B cell (primary cell): ENCODE measurements at places on chromosomes 5 and 9. TPM values are rescaled to one million over a fixed set of nuclear protein-coding genes. Genes with fewer than 3 reads are reported as not detected.

DNA sequence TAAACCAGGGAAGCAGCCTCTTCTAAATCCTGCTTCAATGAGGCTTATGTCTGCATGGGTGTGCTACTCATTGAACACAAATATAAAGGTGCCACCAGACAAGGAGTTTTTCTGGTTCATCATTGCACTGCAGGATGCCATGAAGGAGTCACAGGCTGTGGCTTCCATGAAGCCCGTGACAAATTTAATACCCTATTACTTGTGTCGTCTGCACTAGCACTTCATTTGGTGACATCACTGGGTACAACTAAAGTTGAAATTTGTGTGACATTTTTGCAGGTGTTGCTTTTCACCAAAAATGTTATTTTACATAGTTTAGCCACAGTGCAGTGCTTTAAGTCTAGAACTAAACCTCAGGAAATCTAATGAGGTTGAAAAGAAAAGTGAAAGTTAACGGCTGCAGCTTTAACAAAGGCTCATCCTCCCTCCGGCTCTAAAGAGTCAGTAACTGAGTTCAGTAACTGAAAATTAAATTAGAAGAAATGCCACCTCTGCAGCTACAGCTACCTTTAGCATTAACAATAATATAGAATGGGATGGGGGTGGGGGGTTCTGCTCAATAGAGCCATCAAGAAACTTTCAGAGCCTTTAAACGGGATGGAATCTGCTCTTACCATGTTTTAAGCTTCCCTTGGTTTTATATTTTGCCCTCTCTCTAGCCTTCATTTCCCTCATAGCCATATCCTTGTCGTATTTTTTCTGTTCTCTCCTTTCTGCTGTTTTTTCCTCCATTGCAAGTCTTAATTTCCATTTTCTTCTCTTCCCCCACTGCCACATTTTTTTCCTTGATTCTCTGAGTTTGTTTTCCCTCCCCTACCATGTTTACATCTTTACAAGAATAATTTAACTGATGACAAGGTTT is 233.8 kb upstream of the TMEM161B start:
- DNase-seq = peak; percentile 27

DNA sequence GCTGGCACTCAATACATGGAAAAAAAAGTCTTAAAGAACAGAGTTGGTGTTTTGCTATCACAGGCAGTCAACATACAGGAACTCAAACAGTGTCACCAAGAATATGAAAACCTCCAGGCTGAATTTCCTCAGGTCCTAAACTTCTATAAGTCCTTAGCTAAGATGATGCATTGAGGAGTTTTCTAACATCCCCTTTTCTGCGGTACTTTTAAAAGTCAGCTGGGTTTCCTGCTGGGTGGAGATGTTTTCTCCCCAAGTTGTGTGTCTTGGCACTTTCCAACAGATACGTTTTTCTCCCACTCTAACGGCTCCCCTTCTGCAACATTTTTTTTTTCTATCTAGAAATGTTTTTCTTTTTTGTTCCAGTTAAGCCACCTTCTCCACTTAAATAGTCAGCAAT is 244.8 kb upstream of the HAPLN1 start:
- no peak for DNase-seq

DNA sequence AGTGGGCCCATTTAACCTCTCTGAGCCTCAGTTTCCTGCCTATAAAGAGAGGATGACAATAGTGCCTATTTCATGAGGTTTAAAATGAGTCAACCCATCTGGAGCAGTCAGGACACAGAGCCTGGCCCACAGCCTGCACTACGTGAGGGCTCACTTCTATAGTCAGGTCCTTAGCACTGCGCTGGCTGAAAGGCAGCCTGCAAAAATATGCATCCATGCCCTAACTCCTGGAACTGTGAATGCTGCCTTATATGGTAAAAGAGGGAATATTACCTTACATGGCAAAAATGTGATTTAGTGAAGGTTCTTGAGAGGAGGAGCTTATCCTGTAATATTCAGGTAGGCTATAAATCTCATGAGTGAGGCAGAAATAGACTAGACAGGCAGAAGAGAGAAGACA is 98.5 kb downstream of the GABBR2 start:
- no peak for DNase-seq

GRCh38 chr5:169991115-169991869 is 11.0 kb upstream of the INSYN2B start:
- DNase-seq = no peak

GRCh38 chr5:120779674-120780073 is 315.6 kb downstream of the PRR16 start:
- no peak for DNase-seq

The ZNF300 gene
- polyA plus RNA-seq = 3.6 and 4.3 TPM in 2 replicates

The PTGR1 gene
- not detected in 2 replicates for polyA plus RNA-seq

DNA sequence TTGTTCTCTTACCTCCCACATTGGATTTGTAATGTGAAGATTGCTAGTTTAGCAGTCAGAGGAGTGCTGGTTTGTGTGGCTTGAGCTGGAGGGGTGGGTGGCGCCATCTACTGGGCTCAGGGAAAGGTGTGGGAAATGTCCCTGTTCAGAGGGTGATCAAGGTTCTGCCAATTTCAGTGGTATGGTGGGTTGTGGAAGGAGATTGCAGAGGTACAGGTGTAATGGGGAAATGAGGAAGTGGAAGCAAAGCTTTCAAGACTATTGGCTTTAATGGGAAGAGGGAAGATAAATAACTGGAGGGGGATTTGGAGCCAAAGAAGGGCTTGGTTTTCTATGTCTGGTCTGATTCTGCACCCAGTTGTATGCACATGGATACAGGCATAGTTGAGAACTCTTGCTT is 76.4 kb downstream of the OSMR start:
- DNase-seq = peak; percentile 39

The GPRIN1 gene
- polyA plus RNA-seq = 0.35 and 0.72 TPM in 2 replicates

The PCDHB7 gene
- not detected in 2 replicates for polyA plus RNA-seq

- no peak for DNase-seq
Observed at GRCh38 chr5:38790891-38791290, 54.9 kb upstream of the OSMR start.

GRCh38 chr5:154945695-154946301 is 4.9 kb downstream of the MRPL22 start:
- DNase-seq = peak; percentile 37

The EMB gene
- polyA plus RNA-seq = 40.7 and 43.3 TPM in 2 replicates

The OTP gene
- polyA plus RNA-seq = 0.03 TPM in 1 of 2 replicates, not detected in the other

The HACD4 gene
- polyA plus RNA-seq = 4.5 and 8.3 TPM in 2 replicates

The SLC6A19 gene
- polyA plus RNA-seq = not detected in 2 replicates

DNA sequence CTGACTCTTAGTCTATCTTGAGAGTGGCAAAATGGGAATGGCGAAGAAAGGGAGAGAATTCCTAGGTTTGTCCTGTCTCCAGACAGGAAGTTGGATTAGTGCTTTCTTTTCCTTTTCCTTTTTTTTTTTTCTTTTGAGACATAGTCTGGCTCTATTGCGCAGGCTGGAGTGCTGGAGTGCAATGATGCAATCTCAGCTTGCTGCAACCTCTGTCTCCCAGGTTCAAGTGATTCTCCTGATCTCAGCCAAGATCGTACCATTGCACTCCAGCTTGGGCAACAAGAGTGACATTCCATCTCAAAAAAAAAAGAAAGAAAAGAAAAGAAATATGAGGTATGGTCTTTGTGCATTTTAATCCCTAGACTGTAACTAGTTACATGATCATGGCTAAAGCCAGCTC is 12.6 kb upstream of the KIF27 start:
- no peak for DNase-seq

The NUTM2G gene
- polyA plus RNA-seq = not detected in 2 replicates

The NSD1 gene
- 10.8 and 13.7 TPM in 2 replicates for polyA plus RNA-seq

The KCNT1 gene
- not detected in 2 replicates for polyA plus RNA-seq

The NPDC1 gene
- 0.19 and 3.0 TPM in 2 replicates for polyA plus RNA-seq

The IFNA2 gene
- not detected in 2 replicates for polyA plus RNA-seq

The PPP6C gene
- 12.1 and 15.9 TPM in 2 replicates for polyA plus RNA-seq

DNA sequence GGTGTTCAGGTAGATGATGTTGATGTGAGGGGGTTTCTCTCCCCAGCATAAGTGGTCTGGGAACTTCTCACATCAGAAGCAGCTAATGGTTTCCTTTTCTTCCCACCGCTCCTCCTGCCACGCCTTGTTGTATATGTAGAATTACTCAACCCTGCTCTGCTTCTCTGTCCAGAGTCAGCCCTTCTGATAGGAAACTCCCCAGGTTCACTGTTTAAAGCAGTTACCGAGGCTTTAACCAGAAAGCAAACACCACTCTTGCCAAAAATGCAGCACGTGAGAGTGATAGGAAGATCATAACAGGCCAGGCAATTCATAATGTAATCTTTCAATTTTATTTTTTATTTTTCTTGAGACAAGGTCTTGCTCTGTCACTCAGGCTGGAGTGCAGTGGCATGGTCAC is 10.5 kb upstream of the TMEM252 start:
- no peak for DNase-seq

The ANKRD34B gene
- polyA plus RNA-seq = not detected in 2 replicates

- DNase-seq = no peak
Observed at GRCh38 chr9:92781899-92782298, 17.3 kb upstream of the BICD2 start.

DNA sequence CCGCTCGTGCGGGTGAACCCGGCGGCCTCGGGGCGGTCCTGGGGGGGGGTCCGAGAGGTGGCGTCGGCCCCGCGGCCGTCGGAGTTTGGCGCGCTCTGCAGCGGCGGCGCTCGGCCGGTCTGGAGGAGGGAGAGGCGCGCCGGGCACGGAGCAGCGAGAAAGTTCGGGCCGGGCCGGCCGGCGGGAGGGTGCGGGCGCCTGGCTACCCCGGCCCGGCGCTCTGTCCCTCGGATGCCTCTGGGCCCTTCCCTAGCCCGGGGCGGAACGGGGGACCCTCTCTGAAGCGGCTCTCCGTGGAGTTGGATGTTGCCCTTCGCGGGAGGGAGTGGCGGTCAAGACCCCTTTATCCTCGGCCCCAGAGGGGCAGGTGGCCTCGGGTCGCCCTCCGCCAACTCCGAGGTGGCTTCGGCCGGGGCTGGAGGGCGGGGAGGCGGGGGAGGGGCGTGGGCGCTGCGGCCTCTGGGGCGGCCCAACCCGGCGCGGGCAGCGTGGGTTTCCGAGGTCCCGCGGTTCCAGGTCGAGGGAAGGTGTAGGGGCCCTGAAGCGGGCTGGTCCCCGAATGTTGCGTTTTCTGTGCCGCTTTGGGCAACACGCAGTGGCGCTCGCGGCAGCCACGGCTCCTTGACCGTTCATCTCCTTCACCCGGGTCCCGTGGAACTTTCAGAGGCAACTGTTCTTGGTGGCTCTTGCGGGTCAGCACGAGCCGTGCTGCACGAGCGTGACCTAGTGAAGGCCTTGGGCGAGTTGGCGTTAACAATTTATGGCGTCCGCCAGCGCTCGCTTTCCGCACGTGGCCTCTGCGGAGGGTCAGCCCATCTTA is 290.5 kb downstream of the DOCK8 start:
- DNase-seq = peak; percentile 49

DNA sequence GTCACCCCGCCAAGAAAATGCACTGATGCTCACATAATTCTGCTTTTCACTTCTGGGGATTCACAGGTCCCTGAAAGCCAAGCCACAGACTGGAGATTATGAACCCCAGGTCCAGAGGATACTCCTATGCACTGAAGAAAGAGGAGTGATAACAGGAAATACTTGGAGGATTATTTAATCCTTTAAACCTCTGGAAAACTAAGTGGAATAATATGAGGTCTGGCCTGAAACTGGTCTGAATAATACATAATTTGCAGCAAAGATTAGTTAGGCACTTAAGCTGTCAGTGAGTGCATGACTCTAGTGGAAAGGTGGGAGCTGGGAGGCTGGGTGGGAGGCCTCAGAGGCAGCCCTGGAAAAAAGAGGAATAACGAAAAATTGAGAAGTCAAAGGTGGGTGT is 45.7 kb downstream of the MARCHF3 start:
- DNase-seq = no peak

The CXCL14 gene
- not detected in 2 replicates for polyA plus RNA-seq

- no peak for DNase-seq
Observed at GRCh38 chr5:59130431-59130830, 547.6 kb downstream of the RAB3C start.

GRCh38 chr5:73498057-73498992 is at the start of gene BTF3:
Gene BTF3 (plus strand): TSS chr5:73498442. CDS start chr5:73498668, 226 bp downstream.
- DNase-seq = peak; percentile 96

DNA sequence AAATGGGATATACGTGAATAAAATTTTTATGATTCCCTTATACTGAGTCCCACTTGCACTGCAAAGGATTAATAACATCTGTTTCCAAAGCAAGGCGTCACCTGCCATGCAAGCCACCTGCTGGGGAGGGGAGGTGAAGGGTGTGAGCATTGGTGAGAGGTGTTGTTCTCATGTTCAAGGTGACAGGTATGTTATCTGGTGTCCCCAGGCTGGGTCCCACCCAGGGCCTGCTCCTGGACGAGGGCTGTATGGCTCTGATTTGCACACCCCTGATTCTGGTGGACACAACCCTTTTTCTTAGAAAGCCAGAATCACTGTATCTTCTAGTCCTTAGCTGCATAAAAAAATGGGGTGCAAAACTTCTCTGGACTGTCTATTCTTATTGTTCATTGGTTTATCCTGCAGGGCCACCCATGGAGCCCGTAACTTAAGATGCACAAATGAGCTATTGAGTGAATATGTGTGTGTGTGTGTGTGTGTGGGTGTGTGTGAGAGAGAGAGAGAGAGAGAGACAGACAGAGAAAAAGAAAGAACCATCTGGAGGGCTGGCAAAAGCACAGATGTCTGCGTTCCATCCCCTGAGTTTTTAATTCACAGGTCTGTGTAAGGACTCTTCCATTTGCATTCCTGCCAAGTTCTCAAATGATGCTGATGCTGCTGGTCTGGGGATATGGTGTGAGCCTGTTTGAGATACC is 53.7 kb downstream of the SYK start:
- DNase-seq = no peak

The MLLT3 gene
- polyA plus RNA-seq = 3.6 and 3.8 TPM in 2 replicates

GRCh38 chr5:161027763-161028162 is 175.8 kb upstream of the ATP10B start:
- DNase-seq = no peak

The TAF11L13 gene
- polyA plus RNA-seq = not detected in 2 replicates

The IFNK gene
- not detected in 2 replicates for polyA plus RNA-seq

GRCh38 chr9:3018691-3019230 is 174.9 kb upstream of the PUM3 start:
- DNase-seq = no peak

DNA sequence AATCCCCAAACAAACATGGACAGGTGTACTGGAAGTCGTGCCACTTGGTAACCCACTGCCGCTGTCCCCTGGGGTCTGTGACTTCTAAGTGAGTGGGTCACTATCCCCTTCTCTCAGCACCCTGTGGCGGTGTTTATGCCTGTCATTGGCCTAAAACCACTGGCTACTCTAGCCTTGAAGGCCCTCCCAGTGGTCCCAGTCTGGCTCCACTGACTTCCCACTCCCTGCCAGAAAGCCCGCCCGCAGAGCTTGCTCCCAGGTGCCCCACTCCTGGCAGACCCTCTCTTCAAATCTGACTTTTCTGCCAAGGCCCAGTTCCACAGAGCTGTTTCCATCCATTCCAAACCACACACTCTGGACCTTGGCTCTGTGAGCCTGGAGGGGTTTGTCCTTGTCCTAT is 274.5 kb downstream of the HSPA4 start:
- DNase-seq = no peak

The IFNA16 gene
- not detected in 2 replicates for polyA plus RNA-seq

The C9orf153 gene
- not detected in 2 replicates for polyA plus RNA-seq
